ENCODE measurements at places on chromosomes 6 and 20.

GRCh38 chr20:4702562-4703280, 19.0 kb upstream of the PRND start:
- no peak for DNase-seq

DNA sequence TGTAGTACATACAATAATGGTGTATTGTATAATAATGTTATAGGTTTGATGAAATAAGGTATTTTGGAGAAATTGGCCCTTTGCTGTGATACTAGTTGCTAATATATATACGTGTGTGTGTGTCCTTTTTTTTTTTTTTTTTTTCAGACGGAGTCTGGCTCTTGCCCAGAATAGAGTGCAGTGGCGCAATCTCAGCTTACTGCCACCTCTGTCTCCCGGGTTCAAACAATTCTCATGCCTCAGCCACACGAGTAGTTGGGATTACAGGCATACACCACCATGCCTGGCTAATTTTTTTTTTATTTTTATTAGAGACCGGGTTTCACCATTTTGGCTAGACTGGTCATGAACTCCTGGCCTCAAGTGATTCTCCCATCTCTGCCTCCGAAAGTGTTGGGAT, 23.3 kb downstream of the SENP6 start:
- DNase-seq, result no peak

- DNase-seq, result no peak
Measured at GRCh38 chr6:161884782-161885181, 610.9 kb upstream of the AGPAT4 start.

DNA sequence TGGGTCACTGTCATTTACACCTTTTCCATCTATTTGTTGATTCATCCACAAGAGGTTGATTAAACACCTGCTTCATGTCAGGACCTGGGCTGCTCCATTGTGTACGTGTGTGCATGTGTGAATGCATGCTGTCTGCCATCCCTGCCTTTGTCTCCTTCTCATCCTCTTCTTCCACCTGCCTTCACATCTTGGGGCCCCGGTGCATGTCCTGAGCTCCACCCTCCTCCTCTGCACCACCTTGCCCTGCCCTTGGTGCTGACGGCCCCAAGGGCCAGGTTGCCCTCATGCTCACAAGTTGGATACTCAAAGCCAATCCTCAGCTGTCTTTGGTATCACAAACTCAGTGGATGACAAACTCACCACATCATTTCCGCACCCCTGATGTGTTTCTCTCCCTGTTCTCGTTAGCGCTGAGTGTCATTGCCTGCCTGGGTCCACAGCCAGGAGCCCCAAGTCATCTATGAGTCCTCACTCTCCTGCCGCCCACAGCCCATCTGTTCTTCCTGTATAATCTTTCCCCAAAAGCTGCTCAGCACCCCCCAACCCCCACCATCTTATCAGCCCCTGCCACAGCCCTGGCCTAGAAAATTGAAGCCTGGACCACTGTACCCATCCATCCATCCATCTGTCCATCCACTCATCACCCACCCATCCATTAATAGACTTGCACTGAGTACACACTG, 85.0 kb downstream of the SRC start:
- no peak for DNase-seq

GRCh38 chr6:157620944-157621343, 202.1 kb upstream of the SNX9 start:
- DNase-seq, result no peak

DNA sequence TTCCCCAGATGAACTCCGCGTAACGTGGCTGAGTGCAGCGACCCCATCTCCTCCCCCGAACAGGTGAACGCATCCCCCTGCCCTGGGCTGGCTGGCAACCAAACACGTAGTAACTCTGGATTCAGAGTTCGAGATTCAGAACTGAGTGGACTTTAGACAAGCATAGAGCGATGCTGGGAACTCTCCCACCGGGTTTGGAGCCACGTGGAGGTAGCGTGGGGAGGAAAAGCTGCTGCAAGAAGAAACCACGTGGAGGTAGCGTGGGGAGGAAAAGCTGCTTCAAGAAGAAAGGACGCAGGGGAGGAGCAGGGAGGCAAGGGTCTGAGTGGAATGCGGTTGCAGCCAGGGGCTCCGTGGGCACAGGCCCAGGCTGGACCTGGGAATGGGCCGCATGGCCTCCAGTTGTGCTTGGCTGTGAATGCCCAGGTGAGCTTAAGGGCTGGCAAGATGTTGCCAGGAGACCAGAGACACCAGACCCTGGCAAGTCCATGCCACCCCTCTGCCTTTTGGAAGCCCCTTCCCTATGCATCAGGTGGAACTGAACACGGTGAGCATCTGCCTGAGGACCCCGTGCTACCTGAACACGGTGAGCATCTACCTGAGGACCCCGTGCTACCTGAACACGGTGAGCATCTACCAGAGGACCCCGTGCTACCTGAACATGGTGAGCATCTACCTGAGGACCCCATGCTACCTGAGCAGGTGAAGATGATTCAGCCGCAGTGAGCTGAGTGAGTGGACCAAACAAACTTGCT, 118.0 kb upstream of the FRMD1 start:
- no peak for DNase-seq

- DNase-seq, result no peak
Measured at GRCh38 chr6:47437592-47437991, 40.0 kb upstream of the CD2AP start.

- no peak for DNase-seq
Measured at GRCh38 chr6:95601133-95601532, 23.8 kb downstream of the MANEA start.

GRCh38 chr6:90021711-90022110, 127.4 kb downstream of the GJA10 start:
- DNase-seq, result no peak

GRCh38 chr20:51359401-51359800, 183.1 kb downstream of the NFATC2 start:
- no peak for DNase-seq

DNA sequence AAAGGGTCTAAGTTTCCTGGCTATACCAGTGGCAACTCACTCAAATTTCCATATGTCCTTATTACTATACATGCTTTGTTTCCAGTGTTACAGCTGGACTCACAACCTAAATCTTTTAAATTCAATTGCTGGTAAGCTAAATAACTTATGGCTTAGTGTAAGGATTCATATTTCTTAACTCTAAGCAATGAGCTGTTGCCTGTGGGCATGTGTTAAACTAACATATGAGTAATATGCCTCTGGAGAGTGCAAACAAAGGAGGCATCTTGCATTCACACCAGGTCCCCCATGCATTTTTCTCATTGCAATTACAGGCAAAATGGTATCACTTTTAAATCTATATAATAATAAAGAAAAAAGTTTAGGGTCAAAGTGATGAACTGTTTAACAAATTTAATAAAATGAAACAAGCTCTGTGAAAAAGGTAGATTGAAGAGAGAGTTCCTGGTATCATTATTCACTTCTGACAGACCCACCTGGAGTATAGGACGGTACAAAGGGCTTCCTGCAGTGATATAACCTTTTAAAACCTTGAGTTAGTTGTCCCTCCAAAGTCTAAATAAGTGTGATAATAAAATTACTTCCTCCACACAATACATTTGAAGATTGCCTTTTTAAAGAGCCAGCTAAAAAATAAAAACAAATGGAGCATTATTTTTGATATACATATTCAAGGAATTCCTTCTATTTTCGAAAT, 57.6 kb upstream of the HMGCLL1 start:
- no peak for DNase-seq

- no peak for DNase-seq
Measured at GRCh38 chr6:11222385-11223277, 9.8 kb downstream of the NEDD9 start.

- no peak for DNase-seq
Measured at GRCh38 chr20:32168184-32168910, 39.2 kb downstream of the PLAGL2 start.

DNA sequence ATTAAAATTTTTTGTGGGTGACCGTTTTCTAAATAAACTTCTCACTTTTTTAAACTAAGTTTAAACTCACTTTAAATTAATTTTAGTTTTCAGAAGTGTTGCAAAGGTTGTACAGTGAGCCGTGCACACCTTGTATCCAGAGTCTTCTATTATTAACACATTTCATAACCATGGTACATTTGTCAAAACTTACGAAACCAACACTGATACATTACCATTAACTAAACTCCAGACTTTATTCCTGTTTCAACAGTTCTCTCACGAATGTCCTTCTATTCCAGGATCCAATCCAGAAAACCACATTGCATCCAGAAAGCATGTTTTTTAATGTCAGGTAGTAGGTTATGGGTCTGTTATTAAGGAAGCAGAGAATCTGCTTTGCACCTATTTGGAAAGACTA, 319.9 kb downstream of the CBLN4 start:
- no peak for DNase-seq

- no peak for DNase-seq
Measured at GRCh38 chr20:48457193-48458002, 370.4 kb downstream of the PREX1 start.

DNA sequence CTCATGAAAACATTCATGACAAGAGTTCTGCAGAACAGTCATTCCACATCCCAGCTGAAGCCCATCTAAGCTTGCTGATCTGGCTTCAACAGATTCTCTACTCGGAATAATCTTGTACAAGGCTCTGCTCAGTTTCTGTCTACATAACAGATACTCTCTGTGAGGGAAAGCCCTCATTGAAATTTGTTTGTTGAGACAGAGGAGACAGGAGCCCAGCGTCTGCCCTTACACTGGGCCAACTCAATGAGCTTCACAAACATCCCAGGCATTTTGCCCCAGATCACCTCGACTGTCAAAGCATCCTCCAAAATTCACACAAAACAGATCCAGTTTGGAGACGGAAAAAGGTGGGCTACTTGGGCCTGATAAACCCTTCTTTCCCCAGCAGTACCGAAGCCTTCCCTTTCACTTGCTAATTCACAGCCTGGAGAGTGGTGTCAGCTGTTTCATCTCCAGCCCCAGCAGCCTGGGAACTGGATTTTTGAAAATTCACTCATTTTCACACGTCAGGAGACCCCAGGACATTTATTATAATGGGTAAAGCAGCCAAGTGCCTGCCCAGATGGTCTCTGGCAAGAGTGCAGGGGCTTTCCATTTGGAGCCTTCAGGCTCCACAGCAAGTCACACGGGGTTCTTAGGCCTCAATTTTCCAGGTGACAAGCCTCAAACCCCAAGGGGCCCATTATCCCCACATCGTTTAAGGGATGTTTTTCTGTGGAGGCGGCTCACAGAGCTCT, 7.3 kb downstream of the CCDC167 start:
- DNase-seq, result no peak

- no peak for DNase-seq
Measured at GRCh38 chr6:43810965-43811732, 41.1 kb downstream of the VEGFA start.

DNA sequence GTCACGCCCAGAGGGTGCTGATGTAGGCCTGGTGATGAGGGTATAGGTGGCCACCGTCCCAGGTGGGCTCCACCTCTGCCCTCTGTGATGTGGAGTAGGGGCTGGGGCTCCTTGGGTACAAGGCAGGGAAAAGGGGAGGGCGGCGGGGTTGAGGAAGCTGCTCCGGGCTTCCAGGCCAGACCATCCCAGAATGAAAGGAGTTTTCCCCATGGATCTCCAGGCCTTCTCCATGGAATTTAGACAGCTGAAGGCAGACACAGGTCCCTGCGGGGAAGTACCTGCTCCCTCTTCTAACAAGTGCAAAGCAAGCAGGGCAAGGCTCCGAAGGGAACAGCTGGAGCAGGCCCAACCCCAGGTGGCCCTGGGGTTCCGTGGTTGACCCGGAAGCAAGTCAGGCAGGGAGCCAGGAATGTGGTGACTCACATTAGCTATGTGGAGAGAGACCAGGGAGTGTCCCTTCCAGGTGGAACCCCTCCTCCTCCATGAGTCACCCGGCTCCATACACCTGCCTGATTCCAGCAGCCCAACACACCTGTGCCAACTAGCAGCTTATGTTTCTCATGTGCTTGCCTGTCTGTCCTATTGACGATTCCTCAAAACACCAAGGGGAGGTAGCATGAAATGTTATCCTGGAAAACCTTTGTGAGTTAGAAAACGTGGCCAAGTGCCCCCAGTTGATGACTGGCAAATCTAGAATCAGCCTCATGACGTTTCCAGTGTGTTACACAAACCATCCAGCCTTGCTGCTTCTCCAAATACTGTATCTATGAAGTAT, 59.7 kb upstream of the SNX9 start:
- no peak for DNase-seq

DNA sequence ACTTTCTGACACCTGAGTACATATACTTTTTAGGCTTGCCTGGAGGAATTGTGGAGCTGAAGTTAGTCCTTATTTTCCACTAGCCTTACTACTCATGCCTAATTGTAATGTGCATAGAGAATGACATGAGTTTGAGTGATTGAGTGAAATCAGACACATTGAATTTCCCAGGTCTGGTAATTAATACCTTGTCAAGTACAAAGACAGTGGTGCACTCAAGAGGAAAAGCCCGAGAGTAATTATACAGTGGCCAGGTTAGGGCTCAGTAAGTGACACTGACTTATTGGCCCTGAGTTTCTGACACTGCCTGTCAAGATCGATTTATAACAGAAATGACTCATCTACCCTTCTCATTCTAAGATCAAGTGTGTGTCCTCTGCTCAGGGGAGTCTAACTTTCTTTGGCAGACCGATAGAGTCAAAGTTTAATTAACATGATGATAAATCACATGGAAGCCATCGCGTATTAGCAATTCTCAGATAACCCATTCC, 288.3 kb downstream of the TPBG start:
- DNase-seq, result no peak

DNA sequence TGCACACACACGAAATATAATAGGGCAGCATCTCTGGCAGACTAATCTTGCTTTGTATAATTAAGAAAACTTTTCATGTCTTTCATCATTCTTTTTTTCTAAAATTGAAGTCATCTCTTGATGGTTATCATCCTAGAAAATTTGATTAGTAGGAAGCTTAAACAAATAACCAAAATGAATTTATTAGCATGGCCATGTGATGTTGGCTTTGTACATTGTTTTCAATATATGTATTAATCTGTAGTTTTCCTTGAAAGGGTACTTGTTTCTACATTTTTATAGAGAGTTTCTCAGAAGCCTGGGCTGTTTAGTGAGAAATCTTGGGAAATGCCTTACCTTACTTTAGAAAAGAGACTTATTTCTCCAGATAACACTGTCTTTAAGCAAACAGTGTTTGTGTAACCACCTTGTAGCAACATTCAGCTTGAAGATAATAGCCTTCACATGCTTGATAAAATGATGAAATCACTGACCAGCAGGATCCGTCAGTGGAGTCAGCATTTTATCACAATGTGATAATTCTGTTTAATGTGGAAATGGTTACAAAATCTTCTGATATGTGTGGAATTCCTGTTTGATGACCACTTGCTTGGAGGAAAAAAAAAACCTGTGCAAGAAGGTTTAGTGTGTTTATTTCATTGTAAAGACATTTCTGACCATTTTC, 147.8 kb downstream of the MACROD2 start:
- no peak for DNase-seq

GRCh38 chr6:75266716-75267291, 17.8 kb downstream of the TMEM30A start:
- DNase-seq, result peak; percentile 77

GRCh38 chr6:76124018-76124417, 51.6 kb upstream of the IMPG1 start:
- no peak for DNase-seq

DNA sequence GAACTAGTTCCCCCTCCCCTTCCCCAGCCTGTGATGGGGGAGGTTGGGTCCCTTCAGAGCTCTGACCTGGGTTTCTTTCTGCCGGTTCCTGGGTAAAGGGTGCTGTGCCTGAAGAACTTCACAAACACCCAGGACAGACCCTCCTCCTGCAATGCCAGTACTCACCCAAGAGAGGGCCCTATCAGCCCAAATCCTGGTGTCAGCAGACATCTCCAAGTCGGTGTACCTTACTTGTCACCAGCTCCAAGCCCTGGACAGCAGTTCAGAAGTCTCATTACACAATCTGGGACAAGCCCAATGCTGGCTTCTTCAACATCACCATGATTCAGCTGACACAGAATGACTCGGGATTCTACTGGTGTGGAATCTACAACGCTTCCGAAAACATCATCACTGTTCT, 467 bp downstream of the TREML4 start:
- DNase-seq, result peak; percentile 73

GRCh38 chr6:18280084-18280483, 15.8 kb upstream of the DEK start:
- DNase-seq, result no peak

All from AML-193 (cell line).